ENCODE measurements at places on chromosomes 3 and 15.

GRCh38 chr3:183943739-183944138 is 59.1 kb upstream of the PARL start:
- no peak for DNase-seq

DNA sequence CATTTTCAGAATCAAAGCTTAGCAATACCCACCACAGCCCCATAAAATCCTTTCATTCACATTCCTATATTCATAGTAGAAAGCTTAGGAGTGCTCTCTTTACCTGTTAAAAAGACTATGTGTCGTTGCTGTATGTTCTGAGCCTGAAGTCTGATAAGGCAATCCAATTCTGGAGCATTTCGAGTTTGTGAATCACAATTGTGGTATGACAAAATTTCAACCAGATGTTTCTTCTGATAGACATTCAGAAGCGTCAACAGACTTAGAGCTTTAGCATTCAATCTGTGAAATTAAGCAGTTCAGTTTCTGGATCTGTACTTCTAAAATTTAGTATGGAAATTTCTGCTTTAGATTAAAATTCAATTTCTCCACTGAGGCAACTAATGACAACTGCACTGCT is 58.3 kb downstream of the TASOR start:
- DNase-seq: no peak

- no peak for DNase-seq
Measured at GRCh38 chr3:111531446-111531845, 10.6 kb upstream of the CD96 start.

DNA sequence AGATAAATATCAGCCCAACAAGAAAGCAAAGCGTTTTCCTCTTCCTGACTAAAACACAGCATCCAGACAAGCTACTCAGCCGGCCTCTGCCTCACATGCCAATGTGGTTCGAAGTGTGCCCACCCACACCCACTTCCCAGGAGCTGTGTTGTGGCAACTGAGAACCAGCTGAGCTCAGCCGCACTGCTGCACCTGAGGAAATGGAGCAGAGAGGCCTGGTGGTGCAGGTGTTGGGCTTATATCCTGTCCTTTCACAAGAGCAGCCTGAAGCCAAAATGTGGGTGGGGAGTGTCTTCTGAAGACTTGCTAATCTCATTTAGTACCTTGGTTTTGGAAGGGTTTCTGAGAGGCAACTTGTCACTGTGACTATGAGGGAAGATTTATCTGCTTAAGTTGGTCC is 23.0 kb upstream of the RETNLB start:
- peak; percentile 18 for DNase-seq

DNA sequence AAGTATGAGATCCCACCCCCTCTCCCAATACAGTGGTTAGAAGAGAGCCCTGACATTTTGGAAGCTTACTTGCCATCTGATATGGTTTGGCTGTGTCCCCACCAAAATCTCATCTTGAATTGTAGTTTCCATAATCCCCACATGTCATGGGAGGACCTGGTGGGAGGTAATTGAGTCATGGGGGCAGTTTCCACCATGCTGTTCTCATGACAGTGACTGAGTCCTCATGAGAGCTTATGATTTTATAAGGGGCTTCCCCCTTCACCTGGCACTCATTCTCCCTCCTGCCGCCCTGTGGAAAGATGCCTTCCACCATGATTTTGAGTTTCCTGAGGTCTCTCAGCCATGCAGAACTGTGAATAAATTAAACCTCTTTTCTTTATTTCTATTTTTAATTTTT is 28.8 kb upstream of the HES1 start:
- no peak for DNase-seq

DNA sequence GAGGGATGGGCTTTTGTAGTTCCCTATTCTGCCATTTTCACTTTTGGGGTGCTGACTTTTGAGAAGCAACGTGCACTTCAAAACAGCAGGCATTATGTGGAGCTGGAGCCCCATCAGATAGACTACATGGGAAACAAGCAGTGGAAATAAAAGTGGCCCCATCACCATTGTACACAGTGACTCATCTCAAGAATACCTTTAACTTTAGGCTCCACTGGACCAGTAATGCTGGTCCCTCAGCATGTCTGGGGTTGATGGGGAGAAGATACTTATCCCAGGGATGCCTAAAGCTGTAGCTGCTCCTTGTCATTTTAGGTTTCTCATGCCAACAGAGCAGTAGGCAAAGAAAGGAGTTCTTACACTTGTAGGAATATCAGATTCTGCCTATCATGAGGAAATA is 45.0 kb downstream of the LSM3 start:
- no peak for DNase-seq

GRCh38 chr3:184636741-184637316 is 75.0 kb downstream of the MAGEF1 start:
- DNase-seq: peak; percentile 11

Data from CD4-positive, alpha-beta T cell treated with Interleukin-15 for 4 hours (primary cell).